ENCODE measurements at places on chromosomes 5 and 9. TPM values are rescaled to one million over a fixed set of nuclear protein-coding genes. Genes with fewer than 3 reads are reported as not detected.

GRCh38 chr5:138829341-138829740 lies 45.8 kb downstream of the LRRTM2 start:
- H3K4me1 ChIP-seq: peaks cover 2% of the 10 kb centered on the region
- no peak for DNase-seq
- H3K4me3 ChIP-seq: no peak overlapping the region

DNA sequence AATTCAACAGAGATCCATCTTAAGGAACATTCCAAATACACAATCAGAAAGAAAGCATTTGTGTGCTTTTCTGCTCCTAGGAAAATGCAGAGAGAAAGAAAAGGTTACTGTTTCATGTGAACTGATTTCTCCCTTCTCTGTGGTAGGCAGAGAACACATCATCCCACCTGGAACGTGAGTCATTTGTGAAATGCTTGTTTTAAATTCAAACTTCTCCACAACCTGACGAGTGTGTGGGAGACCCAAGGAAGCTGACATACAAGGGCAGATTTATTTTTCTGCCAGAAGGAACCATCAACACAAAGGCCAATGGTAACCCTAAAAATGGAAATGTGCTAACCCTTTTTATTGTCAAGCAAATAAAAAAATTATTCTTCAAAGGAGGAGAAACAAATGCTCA lies 156.4 kb downstream of the EFNA5 start:
- H3K27me3 ChIP-seq: peaks cover 3% of the 10 kb centered on the region
- no peak overlapping the region for H3K27ac ChIP-seq
- DNase-seq: no peak
- no peaks in the 10 kb centered on the region for H3K4me1 ChIP-seq
- H3K4me3 ChIP-seq: no peak overlapping the region
- no peaks in the 10 kb centered on the region for H3K36me3 ChIP-seq

DNA sequence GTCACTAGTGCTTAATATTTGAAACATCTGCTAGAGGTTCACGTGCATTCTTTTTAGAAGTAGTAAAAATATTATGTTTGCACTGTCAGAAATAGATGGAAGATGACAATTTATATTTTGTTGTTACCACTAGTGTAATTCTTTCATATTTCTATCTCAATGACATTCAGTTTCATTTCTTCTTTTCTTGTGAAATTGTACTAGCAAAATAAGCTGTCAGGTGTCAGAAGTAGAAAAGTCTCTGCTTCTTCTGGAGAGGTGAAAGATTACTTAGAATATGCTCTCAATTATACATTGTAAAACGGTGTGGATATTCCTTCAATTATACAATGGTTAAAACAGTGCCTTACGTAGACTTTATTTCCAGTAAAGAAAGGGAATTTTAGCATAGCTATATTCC lies 395.4 kb downstream of the CSNK1G3 start:
- H3K27me3 ChIP-seq: no peaks in the 10 kb centered on the region
- no peaks in the 10 kb centered on the region for H3K4me1 ChIP-seq
- no peak overlapping the region for H3K4me3 ChIP-seq
- no peak overlapping the region for H3K27ac ChIP-seq
- no peak for DNase-seq

- DNase-seq: no peak
- peaks cover 5% of the 10 kb centered on the region for H3K4me1 ChIP-seq
- no peaks in the 10 kb centered on the region for H3K36me3 ChIP-seq
- H3K4me3 ChIP-seq: no peak overlapping the region
- no peak overlapping the region for H3K27ac ChIP-seq
- H3K27me3 ChIP-seq: peaks cover 8% of the 10 kb centered on the region
Measured at GRCh38 chr9:97959585-97959984, 21.6 kb upstream of the HEMGN start.

GRCh38 chr9:111630182-111630963 lies 761 bp upstream of the DNAJC25 start:
- H3K27me3 ChIP-seq: no peaks in the 10 kb centered on the region
- DNase-seq: no peak
- H3K27ac ChIP-seq: peak overlapping the region; percentile 84
- H3K4me1 ChIP-seq: peaks cover 31% of the 10 kb centered on the region
- H3K36me3 ChIP-seq: no peaks in the 10 kb centered on the region
- peak overlapping the region; percentile 98 for H3K4me3 ChIP-seq

- H3K27me3 ChIP-seq: peaks cover 8% of the 10 kb centered on the region
- H3K4me3 ChIP-seq: no peak overlapping the region
- DNase-seq: no peak
- no peak overlapping the region for H3K27ac ChIP-seq
Measured at GRCh38 chr5:6236858-6237481, 141.4 kb downstream of the MED10 start.

The CBY3 gene
- not detected for total RNA-seq

The GOLM1 gene
- 1.4 TPM for total RNA-seq

The ZDHHC11B gene
- 2.0 TPM for total RNA-seq
